ENCODE measurements at places on chromosomes 1 and 21.
A peak's percentile ranks its signal among the peaks of the same experiment; 100 is the strongest.

DNA sequence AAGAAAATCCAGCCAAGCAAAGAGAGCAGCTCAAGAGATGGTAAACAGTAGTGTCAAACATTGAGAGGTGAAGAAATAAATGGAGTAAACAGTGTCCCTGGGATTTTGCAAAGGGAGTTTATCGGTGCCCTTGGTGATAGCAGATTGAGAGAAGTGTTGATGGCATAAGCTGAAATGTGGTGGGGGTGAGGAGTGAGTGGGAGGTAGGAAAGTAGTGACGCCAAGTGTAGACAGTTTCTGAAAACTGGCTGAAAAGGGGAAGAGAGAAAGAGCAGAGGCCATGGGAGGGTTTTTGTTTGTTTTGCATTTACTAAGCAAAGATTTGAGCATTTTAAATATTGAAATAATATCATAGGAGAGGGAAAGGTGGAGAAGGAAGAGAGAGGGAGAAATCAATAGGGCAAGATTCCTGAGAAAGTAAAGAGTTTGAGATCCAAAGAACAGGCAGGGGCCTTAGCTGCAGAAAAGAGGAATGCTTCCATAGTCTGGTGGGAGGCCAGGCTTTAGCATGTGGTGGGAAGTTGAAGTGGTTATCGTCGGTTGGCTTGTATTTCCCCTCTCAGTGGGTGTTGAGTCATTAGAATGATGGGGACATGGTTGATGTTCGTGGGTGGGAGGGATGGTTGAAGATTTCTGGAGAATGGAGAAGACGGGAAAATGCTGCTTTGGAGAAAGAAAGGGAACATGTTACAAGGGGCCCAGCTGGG lies 26.8 kb upstream of the RASAL2 start:
- no peak for DNase-seq

- no peak for DNase-seq
Observed at GRCh38 chr1:179798864-179799516, 55.9 kb downstream of the FAM163A start.

- no peak for DNase-seq
Observed at GRCh38 chr1:36613721-36614120, 131.0 kb upstream of the CSF3R start.

- no peak for DNase-seq
Observed at GRCh38 chr1:53699981-53700380, 39.0 kb downstream of the GLIS1 start.

- DNase-seq, result peak; percentile 5
Observed at GRCh38 chr1:2801535-2802291, at the start of gene TTC34. TTC34 (minus strand) TSS chr1:2801693; CDS start chr1:2800827, 866 bp downstream.

DNA sequence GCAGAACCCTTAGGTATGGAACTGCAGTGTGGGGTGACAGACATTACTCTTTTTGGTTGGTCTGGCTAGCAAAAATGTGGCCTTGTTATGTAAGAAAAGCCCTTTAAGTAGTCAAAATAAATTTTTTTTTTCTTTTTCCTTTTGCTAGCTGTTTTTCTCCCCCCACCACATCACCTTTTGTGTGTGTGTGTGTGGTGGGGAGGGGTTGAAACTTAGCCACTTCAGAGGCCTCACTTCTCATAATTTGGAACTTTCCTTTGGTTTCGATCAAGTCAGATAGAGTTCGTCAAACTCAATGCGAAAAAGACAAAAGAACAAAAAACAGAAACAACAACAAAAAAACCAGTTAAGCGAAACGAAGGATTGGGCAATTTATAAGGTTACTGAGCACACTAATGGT lies 1.9 kb upstream of the PRMT2 start:
- no peak for DNase-seq

DNA sequence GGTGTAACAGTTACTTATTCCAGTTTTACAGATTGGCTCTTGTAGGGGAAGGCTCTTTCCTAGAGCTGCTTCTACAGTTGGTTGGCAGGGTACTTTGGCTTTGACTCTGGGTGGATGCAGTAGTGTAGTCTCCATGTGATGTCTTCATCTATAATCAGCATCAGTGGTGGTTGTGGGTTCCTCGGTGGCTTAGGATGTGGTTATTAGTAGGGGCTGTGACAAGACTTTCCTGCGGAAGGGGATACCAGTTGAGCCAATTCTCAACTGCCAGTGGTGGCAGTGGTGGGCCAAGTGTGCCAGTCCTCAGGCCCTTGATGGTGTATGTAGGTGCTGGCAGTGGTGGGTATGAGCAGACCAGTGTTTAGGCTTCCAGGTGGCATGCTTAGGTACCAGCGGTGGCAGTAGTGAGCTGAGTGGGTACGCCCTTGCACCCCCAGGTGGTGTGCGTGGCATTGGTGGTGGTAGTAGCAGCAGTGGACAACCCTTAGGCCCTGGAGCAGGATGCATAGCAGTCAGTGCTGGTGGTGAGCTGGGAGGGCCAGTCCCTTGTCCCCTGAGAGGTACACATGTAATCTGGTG lies 27.2 kb upstream of the KLF18 start:
- DNase-seq, result no peak

GRCh38 chr1:209586221-209586740 lies 2.8 kb downstream of the CAMK1G start:
- DNase-seq, result no peak

DNA sequence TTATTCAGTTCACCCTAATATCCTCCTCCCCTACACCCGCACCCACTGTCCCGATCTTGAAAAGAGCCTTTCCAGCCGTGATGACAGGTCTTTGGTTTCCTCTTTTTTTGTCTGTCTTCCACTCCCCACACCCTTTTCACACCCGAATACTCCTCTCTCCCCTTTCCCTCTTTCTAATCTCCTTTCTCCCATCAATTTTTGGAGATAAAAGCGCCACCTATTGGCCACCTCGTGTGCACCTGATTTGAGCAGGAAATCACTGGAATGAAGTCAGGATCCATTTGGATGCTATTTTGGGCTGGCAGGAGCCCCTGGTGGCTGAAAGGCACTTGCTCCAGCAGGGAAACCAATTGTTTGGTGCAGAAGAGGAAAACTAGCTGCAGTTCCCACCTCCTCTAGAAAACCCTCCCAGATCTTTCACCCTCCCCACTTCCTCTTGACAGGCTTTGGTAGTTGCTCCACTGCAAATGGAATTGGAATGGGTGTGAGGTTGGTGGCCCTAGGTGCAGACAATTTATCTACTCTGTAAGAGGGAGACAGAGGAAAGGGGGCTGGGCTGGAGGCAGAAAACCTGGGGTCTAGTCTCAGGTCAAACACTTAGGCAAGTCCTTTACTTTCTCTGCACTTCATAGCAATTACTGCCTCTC lies 8.4 kb downstream of the FOXE3 start:
- DNase-seq, result peak; percentile 60

- no peak for DNase-seq
Observed at GRCh38 chr1:172582889-172583288, 49.9 kb downstream of the SUCO start.

DNA sequence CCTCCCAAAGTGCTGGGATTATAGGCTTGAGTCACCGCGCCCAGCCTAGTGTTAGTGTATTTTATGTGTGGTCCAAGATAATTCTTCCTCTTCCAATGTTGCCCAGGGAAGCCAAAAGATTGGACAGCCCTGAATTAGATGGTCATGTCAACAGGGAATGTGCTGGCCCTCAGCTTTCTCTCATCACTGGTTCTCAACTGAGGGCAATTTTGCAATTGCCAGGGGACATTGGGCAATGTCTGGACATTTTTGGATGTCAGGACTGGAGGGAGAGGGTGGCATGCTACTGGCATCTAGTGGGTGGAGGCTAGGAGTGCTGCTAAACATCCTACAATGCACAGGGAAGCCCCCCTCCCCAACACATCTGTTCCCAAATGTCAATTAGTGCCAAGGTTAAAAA lies 95.0 kb downstream of the LAMC2 start:
- peak; percentile 64 for DNase-seq

DNA sequence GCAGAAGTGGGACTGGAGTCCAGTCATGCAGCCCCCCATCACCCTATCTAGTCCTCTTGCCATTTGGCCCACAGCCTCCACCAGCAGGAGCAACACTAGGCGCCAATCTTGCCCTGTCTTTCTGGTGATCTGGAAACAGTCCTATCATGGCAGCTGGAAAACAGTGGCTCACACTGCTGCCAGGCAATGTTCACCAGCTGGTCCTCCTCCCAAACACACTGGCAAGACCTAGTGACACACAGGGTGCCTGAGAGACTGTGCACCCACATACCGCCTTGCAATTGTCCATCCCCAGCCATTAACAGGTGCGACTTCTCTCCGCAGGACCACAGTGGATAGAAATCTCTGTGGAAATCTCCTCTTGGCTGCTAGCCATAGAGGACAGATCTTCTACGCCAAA lies 105.5 kb downstream of the HIVEP3 start:
- DNase-seq, result no peak

- no peak for DNase-seq
Observed at GRCh38 chr1:160520999-160521398, 2.1 kb downstream of the SLAMF6 start.
